ENCODE measurements at places on chromosomes 2 and 18.

GRCh38 chr2:186724736-186725135 lies 30.9 kb downstream of the FAM171B start:
- no peak for DNase-seq

DNA sequence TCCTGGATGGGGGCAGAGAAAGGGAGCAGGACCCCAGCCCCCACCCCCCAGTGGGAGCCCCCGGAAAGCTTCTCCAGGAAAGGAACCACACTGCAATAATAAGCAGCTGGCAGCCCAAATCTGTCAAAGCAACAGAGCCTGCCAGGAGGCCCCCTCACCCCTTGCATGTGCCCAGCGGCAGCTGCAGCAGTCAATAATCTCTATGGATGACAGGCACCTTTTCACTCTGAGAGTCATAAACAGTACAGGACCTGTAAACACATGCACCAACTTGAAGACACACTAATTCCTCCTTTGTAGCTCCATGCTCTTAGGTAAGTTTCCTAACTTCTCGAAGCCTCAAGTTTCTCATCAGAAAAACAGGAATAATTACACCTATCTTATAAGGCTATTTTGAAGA lies 26.2 kb upstream of the KDM3A start:
- no peak for DNase-seq

DNA sequence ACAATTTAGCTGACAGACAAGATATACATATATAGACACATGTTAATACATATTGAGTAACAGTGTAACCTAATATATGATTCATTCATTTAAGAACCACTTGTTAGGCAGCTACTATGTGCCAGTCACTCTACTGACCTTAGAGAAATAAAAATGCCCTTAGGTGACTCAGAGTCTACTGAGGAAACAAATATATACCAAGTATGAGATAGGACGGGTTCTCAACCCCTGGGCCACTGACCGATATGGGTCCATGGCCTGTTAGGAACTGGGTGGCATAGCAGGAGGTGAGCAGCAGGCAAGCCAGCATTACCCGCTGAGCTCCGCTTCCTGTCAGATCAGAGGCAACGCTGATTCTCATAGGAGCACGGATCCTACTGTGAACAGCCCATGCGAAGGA lies 14.8 kb downstream of the STRN start:
- no peak for DNase-seq

DNA sequence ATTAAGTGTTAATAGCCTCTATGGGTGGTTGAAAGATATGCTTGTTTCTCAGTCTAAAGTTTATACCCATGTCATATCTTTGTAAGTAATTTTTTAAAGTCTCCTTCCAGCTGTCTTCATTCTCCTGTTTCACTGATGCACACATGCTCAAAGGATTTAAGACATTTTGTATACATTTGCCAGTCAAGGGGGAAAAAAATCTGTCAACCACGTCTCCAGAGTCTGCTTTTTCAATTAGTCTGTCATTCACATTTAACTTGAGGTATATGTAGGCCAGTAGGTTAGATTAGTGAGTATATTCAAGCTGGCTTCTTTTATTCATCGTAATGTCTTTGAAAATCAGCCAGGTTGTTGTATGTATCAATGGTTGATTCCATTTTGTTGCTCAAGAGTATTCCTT lies 193.5 kb downstream of the MCFD2 start:
- DNase-seq = no peak

- no peak for DNase-seq
These were observed 144.7 kb upstream of the PGAP1 start for GRCh38 chr2:197071213-197071612.

- DNase-seq = no peak
These were observed 212.6 kb downstream of the PMAIP1 start for GRCh38 chr18:60112369-60112768.

- DNase-seq = no peak
These were observed 41.5 kb upstream of the EPC2 start for GRCh38 chr2:148602885-148603561.

DNA sequence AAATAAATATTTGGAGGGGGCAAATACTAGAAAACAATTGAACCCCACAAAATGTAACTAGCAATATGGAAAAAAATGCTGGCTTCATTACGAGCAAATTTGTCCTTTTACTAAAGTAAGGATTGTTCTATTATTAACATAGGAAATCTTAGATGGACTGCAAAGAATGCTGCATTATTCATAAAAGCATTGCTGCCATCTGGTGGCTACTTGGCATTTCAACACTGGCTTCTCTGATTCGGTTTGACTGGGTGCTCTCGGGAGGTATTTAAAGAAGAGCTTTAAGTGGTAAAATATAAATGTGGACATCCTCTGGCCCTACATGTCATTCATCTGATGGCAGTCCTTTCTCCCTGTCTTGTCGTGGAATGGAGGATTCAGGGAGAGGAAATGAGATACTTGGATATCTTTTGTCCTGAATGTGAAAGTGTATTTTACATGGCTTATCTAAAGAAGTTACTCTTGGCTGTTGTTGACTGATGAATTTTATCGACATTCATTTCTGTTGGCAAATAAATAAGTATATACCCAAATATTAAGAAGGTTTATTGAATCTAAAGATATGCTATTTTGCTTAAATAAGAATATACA lies 130.2 kb downstream of the ARHGAP15 start:
- DNase-seq = peak; percentile 50

DNA sequence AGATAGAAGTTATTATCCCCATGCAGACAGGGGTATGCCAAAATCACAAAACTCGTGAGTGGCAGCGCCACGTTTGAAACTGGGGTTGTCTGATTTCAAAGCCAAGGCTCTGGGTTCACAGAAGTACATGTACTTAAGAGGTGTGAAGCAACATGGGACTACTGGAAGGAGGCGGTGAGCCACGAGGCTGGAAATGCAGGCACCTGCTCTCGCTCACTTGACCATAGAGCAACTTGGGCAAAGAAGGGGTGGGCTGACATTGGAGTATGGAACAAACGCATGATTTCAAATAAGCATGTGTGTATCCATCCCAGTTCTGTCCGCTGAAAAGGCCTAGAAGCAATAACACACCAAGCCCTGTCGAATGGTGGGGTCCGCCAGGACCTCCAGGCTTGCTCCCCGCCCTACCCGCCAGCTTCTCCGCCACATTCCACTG lies 593 bp upstream of the ACTR2 start:
- DNase-seq = no peak

DNA sequence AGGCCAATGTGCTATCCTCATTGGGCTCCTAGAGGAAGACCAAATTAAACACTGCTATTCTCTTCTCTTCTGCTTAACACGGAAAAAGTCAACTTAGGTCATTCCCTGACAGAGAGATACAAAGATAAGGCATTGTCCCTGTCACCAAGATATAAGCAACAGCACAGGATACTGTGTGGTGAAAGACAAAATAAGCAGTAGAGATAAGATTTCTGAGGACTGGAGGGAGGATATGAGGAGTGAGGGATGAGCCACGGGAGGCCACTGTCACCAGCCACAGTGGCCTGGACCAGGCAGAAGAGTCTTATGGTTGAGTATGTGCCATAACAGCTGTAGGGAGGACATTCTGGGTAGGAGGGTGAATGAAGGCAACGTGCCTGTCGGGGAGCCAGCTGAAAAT lies 54.4 kb upstream of the SLC14A2 start:
- DNase-seq = no peak

- no peak for DNase-seq
These were observed 608.3 kb downstream of the ERBB4 start for GRCh38 chr2:211930331-211930730.

DNA sequence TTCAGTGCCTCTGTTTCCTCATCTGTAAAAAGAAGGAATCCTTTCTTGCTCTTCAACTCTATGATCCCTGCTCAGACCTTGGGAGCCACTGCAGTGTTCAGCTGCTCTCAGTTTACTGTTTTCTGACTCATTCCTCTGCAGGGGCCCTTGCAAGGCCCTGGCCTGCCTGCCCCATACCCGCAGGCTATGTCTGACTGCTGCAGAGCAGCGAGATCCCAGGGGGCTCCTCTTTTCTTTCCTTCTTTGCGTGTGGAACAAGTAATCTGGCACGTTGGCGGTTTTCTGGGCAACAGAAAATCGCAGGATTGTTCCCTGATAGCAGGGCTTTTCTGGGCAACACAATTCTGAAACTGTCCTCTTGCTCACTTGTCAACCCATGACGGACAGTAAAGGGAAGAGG lies 376.0 kb downstream of the DCC start:
- no peak for DNase-seq

- no peak for DNase-seq
These were observed 47.0 kb downstream of the EFEMP1 start for GRCh38 chr2:55876429-55877086.

DNA sequence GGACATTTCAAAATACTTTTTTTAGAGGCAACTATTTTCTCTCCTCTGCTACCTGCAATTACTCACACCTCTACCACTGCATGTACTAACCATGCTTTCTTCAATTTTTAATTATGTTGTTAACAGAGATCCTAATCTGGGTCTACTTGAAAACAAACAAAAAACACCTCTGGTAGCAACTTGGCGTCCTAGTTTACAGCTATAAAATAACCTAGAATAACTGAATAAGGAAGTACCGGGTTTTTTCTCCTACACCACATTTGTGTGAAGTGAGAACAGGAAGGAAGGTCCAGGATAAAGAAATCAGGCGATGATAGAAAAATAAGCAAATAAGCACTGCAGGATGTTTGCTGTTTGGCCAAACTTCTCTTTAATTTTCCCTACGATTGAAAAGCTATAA lies 633.5 kb downstream of the LRP1B start:
- DNase-seq = no peak

DNA sequence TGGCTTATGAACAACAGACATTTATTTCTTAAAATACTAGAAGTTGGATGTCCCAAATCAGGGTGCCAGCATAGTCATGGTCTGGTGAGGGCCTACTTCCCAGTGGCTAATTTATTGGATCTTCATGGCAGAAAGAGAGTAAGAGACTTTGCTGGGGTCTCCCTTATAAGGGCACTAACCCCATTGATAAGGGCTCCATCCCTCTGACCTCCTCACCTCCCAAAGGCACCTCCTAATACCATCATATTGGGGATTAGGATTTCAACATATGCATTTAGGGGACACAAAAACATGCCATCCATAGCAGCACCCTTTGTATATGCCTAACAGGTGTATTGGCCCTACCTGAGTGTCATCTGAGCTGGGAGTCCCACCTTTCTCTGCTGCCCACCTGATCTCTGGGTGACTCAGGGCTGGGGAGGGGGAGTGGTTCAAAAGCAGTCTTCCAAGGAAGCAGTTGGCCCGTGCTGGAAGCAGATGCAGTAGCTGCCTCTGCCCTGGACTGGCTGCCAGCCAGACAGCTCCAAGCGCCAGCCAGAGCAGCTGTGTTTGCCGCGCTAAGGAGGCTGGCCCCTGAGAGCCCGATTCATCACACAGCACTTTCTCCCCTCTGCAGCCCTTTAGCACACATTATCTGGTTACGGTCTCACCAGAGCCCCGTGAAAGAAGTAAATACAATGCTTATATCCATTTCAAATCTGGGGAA lies 84.6 kb downstream of the SMAD7 start:
- no peak for DNase-seq

DNA sequence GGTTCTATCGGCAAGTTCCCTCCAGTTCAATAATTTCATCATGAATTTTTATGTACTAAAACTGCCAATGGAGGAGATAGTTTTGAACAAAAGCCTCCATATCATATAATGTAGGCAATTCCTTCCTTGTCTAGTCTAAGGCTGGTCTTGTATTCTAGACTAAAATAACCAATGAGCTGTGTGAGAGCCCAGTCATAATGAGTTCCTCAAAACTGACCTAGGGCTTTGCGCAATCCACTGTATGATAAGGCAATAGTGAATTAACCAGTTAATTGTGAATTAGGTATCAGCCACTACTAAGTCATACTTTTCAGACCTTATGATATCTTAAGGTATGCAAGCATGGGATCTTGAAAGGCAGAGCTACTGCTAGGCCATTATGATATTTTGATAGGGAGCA lies 7.6 kb upstream of the UXS1 start:
- DNase-seq = no peak

GRCh38 chr2:9002637-9003365 lies 683 bp downstream of the MBOAT2 start:
- peak; percentile 5 for DNase-seq
